Fibroblast of lung (primary cell): ENCODE measurements at places on chromosomes 5 and 9. TPM values are rescaled to one million over a fixed set of nuclear protein-coding genes. Genes with fewer than 3 reads are reported as not detected.

PCSK1 gene
- total RNA-seq = not detected in 2 replicates

ANXA2R gene
- total RNA-seq = 1.8 and 3.1 TPM in 2 replicates

GRCh38 chr5:172106511-172107356, 81.3 kb downstream of the STK10 start:
- peak overlapping the region; percentile 67 for H3K27ac ChIP-seq
- no peaks in the 10 kb centered on the region for H3K27me3 ChIP-seq
- peak; percentile 25 for DNase-seq
- H3K4me1 ChIP-seq = peaks cover 29% of the 10 kb centered on the region
- H3K36me3 ChIP-seq = peaks cover 12% of the 10 kb centered on the region

- no peaks in the 10 kb centered on the region for H3K27me3 ChIP-seq
- no peak overlapping the region for H3K4me3 ChIP-seq
Observed at GRCh38 chr9:136014924-136015633, 53.9 kb upstream of the UBAC1 start.

DNA sequence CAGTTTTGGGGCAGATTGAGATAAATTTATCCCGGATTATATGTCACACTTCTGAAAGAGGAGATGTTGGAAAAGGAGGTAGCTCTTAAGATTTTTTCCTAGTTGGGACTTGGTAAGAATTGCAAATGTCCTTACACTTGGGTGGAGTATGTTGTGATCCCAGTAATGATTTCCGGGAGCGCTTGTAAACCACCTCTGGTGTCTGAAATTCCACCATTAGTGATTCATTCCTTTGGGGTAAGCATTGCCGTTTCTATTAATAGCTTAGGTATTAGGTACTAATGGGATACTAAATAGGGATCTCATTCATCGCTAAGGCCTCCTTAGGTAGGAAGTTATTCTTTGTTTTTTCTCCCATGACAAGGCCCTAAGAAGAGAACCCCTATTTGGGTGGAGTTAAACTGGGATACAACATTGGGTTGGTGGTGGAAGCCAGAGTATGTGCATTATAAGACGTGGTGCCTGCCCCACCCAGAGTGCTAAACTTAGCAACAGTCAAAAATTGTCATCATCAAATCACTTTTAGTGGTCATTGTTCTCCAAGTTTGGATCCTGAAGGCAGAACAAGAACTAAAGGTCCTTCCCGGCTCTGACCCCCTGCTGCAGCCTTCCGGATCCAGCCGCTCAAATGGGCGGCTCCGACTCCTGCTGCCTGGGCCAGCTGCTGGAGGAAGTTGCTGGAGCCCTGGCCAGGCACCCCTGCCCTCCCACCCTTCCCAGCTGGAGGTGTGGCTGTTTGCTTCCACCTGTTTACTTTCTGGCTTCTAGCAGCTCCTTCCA, 31.7 kb upstream of the DAB2IP start:
- no peaks in the 10 kb centered on the region for H3K36me3 ChIP-seq
- no peak overlapping the region for H3K4me3 ChIP-seq
- DNase-seq = no peak
- H3K27me3 ChIP-seq = no peaks in the 10 kb centered on the region
- peaks cover 3% of the 10 kb centered on the region for H3K4me1 ChIP-seq
